ENCODE measurements at places on chromosomes 4 and X.

- DNase-seq = no peak
Measured at GRCh38 chr4:86099348-86099747, 260.5 kb downstream of the MAPK10 start.

- DNase-seq = no peak
Measured at GRCh38 chrX:65610481-65610880, 57.0 kb upstream of the MSN start.

DNA sequence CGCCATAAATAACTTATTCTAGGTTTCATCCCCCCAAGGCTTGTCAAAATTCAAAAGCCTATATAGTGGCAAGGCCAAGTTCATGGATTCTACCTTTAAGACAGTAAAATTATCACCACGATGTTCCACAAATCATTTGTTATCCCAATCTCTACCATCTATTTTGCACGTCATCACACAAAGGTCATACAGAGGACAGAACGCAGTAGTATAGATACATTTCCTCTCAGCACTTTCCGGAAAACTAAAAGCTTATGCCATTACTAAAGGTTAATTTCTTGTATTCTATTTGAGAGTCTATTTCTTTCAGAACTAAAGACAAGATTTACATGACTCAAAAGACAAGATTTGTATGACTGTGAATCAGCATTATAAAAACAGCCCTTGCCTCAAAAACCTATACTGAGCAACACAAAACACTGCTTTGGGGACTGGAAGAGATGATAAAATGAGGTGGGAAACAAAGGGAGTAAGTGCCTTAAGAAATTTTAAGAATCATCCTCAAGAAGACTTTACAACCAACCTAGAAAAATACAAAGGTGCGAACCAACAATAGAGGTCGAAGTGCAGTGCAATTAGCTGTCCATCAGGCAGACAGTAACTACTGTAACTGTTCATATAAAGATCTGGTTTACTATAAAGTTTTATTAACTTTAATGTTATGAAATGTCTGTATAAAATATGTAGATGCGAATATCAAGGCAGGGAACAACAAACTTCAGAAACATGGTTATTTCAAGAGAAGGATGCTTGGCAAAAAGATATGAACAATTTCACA is 7.6 kb downstream of the UBE2D3 start:
- DNase-seq = no peak

DNA sequence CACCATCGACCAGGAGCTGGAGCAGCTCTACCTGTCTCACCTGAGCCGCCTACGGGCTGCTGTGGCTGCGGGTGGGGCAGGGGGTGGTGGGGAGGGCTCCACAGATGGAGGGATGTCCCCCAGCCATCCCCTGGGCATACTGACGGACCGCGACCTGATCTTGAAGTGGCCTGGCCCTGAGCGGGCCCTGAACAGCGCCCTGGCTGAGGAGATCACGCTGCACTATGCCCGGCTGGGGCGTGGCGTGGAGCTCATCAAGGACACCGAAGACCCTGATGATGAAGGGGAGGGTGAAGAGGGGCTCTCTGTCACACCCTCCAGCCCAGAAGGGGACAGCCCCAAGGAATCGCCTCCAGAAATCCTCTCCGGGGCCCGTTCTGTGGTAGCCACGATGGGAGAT is 16.5 kb downstream of the PPP1R3F start:
- no peak for DNase-seq

GRCh38 chr4:78602334-78602733 is 50.8 kb downstream of the ANXA3 start:
- DNase-seq = no peak

GRCh38 chrX:137033774-137034507 is at the start of gene GPR101:
Gene GPR101 (minus strand): TSS chrX:137033995. CDS start chrX:137031674, 2,321 bp downstream.
- DNase-seq = no peak

- no peak for DNase-seq
Measured at GRCh38 chr4:126427853-126428252, 1113.1 kb downstream of the FAT4 start.

DNA sequence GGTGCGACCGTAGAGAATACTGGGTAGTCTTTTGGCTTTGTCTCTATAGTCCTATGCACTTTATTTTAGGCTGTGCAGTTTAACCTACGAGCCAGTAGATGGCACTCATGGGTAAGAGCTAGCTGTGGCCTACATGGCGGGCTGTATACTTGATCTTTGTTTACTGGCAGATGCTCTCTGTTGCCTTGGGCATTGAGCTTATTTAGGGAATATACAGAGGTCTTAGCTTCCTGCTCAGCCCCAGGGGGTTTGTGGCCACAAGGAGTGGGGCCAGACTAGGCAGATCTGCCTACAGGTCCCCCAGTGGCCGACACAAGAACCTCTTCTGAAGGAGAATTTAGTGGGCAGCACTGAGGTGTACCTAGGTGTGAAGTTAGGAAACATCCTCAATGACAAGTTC is 227.6 kb upstream of the HDX start:
- DNase-seq = peak; percentile 1

DNA sequence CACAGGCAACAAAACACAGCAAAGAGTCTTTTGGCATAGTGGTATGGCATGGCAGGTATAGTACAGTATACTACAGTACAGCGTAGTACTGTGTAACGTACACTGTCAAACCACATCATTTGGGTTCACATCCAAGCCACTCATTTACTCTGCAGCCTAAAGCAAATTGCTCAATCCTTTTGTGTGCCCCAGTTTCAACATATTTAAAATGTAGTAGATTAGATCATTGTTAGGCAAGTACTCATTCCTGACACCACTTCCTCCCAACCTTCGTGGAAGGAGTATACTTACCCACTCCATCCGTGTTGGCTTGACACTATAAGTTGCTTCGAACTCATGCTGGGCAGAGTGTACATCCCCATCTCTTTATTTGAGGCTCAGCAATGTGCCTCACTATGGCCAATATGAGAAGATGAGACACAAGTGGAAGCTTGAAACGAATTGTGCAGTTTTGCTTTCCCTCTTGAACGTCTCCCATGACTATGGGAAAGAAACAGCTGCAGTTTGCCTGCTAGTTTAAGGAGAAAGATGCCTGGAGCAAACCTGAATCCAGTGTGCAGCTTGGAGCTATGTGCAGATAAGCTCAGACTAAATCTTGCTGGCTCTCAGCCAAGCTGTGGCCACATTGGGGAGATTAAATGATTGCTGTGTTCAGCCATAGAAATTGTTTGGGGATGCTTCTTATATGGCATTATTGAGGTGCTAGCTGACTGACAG is 85.7 kb upstream of the TBL1X start:
- no peak for DNase-seq

GRCh38 chr4:15001248-15001868 is 923 bp upstream of the CPEB2 start:
- DNase-seq = peak; percentile 88

GRCh38 chrX:85052636-85053343 is 49.1 kb downstream of the APOOL start:
- DNase-seq = peak; percentile 6

DNA sequence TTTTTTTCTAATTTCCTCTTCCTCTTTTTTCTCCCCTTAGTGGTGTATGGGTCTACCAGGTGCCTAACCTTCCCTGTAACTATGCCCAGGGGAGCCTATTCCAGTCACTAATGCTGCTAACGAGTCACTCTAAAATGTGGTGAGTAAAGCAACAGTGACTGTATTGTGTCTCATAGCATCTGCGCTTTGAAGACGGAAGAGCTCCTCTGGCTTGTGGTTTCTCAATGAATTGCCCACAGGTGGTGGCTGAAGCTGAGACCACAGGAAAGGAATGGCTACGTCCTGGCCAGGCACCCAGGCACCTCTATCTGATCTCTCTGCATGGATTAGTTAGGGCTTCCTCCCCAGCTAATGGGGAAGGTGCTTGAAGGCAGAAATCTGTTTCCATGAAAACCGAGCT is 763.5 kb upstream of the FRG1 start:
- DNase-seq = no peak

DNA sequence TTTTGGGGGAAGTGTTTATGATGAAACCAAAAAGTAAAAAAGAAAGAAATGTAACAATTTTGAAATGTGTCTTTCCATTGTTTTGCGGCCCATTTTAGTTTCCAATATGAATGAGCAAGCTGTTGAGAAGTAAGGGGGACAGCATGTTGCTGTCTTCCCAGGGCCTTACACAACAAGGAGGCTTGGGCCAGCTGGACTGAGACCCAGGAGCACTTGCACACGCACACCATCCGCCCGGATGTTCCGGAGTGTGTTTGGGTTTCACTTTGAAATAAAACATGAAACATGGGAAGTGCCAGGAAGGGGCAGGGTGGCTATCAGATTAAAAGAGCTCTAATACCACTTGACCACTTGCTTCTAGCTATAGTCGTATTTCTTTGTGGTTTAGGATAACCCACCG is 144.4 kb downstream of the NHS start:
- DNase-seq = no peak

GRCh38 chr4:24845132-24845531 is 49.8 kb downstream of the SOD3 start:
- no peak for DNase-seq

DNA sequence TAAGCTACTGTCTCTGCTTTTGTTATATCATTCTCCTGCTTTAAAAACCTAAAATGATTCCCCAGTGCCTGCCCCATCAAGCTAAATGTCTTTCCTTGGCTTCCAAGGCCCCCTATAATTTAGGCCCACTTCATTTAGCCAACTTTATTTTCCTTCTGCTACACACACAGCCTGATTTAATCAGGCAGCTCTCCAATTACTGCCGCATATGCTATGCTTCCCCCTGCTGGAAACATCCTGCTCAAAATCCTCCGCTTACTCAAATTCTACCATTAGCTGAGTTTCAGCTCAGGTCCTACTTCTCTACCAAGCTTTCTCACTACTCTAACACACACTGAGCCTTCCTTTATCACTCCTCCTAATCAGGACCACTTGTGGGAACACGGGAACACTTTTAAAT is 17.0 kb downstream of the LAMP2 start:
- no peak for DNase-seq

- DNase-seq = no peak
Measured at GRCh38 chr4:53805291-53805690, 214.0 kb upstream of the LNX1 start.

- no peak for DNase-seq
Measured at GRCh38 chrX:27860337-27860736, 52.5 kb downstream of the MAGEB10 start.

GRCh38 chr4:41358647-41359421 is 102.1 kb downstream of the UCHL1 start:
- no peak for DNase-seq

DNA sequence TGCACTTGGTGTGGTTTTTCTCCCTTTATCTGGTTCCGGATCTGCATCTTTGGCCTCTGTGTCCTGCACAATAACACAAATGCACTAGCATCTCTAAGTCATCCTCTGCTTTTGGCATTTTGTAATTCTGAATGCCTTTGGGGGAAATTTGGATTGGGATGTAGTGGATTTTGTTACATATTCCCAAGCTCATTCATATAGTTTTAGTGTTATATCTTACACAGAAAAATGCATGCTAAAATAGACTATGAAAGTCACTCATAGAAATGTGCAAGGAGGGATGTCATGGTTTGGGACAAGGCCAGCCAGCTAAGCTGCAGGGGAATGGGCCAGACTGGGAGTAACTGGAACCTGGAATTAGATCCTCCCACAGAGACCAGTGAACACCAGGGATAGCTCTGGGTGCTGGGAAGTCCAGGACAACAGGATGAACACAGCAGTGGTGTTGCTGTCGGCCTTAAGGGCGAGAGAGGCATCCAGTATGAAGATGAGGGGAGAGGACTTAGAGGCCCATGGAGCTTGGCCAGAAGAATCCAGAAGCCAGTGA is 20.1 kb downstream of the ENPP6 start:
- DNase-seq = no peak

DNA sequence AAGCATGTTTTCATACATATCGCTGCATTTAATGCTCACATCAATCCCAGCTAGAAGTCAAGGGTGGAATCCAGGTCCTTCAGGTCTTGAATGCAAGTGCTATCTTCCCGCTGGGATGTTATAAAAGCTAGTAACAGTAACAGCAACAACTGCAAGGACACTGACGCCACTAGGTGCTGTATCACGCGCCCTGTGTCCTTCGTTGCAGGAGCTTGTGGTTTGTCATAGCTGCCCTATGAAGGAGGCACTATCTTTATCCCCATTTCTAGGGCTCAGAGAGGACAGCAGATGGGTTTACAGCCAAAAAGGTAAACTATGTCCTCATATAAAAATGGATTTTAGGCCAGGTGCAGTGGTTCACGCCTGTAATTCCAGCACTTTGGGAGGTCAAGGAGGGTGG is 202.9 kb downstream of the NSUN7 start:
- no peak for DNase-seq

DNA sequence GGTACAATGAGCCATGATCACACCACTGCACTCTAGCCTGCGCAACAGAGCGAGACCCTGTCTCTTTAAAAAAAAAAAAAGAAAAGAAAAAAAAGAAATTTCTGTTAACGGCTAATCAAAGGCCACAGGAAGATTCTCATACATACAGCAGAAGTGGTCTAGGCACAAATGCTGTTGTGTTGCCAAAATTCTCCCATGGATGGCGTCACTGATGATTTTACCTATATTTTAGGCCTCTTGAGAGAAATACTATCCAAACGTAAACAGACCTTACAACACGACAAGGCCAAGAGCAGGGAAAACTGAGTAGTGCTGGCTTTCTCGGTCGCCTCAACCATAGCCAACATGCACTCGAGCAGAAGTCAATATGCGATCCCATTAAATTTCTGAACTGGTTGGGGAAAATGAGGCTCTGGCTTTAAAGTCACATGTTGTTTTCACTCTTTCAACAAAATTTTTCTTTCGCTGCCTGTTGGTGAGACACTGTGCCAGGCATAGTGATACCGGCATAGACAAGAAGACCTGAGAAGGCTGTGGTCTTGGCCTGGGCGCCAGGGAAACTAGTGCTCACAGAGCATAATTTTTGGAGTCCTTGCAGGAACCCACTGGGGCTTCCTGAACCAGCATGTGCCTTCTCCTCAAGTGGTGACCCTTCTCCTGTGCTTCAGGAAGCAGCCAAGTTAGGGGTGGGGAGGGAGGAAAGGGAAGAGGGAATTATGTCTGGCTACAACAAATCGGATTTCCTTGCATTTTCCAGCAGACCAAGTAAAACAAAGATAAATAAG is 20.6 kb downstream of the SH3KBP1 start:
- no peak for DNase-seq

- DNase-seq = no peak
Measured at GRCh38 chrX:28802625-28803024, 215.4 kb downstream of the IL1RAPL1 start.

DNA sequence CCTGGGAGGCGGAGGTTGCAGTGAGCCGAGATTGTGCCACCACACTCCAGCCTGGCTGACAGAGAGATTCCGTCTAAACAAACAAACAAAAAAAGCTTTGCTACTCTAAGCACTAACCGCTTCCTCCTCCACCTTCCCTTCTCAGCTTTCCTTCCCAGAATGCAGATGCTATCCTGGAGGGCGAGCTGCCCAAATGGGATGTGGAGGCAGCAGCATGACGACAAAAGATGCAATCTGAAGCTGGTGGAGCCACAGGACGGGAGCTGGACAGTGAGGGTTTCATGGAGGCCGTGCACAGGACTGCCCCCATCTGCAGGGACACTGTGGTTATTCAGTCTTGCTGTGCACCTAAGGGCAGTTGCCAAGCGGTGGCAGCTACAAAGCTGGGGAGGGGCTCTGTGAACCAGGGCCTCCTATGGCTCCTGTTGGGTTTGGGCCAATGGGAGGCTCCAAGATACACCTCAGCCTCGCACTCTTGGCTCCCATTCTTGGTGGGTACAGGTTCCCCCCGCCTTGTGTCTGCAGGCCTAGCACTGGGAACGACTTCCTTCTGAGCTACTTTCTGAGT is 47.4 kb downstream of the WDR1 start:
- DNase-seq = no peak

All from kidney glomerular epithelial cell (primary cell).